Chondrocyte (in vitro differentiated cells): ENCODE measurements at places on chromosomes 6 and 20. TPM values are rescaled to one million over a fixed set of nuclear protein-coding genes. Genes with fewer than 3 reads are reported as not detected.

- no peaks in the 10 kb centered on the region for H3K27me3 ChIP-seq
- H3K4me1 ChIP-seq = peaks cover 17% of the 10 kb centered on the region
- no peak for DNase-seq
Observed at GRCh38 chr6:13457577-13457976, 29.8 kb downstream of the GFOD1 start.

TASP1 gene
- 8.9 to 12.1 TPM (median 9.0 TPM) in 3 replicates for total RNA-seq

DNA sequence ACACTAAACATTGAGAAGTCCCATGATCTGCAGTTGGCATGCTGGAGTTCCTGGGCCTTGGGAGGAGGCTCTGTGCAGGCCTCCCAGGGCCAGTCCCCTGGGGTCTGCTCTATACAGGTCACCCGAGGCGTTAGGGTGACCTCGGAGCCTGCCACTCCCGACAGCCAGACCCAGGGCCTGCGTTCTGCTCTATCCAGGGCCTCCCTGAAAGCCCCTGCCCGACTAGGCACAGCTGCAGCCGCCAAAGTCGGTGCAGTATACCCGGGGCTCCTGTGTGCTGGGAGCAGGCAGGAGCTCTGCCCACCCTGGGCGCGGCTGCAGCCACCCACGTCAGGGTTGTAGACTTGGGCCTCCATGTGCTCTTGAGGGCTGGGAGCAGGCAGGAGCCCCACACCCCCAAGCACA lies 6.3 kb upstream of the OR14J1 start:
- no peaks in the 10 kb centered on the region for H3K36me3 ChIP-seq
- no peak for DNase-seq
- H3K27ac ChIP-seq = no peak overlapping the region
- H3K27me3 ChIP-seq = no peaks in the 10 kb centered on the region
- no peak overlapping the region for H3K4me3 ChIP-seq

GRCh38 chr20:20363434-20363798 lies 4.5 kb upstream of the INSM1 start:
- H3K27ac ChIP-seq = no peak overlapping the region
- DNase-seq = no peak
- peaks cover 70% of the 10 kb centered on the region for H3K27me3 ChIP-seq
- H3K36me3 ChIP-seq = no peaks in the 10 kb centered on the region
- H3K4me3 ChIP-seq = no peak overlapping the region

DNA sequence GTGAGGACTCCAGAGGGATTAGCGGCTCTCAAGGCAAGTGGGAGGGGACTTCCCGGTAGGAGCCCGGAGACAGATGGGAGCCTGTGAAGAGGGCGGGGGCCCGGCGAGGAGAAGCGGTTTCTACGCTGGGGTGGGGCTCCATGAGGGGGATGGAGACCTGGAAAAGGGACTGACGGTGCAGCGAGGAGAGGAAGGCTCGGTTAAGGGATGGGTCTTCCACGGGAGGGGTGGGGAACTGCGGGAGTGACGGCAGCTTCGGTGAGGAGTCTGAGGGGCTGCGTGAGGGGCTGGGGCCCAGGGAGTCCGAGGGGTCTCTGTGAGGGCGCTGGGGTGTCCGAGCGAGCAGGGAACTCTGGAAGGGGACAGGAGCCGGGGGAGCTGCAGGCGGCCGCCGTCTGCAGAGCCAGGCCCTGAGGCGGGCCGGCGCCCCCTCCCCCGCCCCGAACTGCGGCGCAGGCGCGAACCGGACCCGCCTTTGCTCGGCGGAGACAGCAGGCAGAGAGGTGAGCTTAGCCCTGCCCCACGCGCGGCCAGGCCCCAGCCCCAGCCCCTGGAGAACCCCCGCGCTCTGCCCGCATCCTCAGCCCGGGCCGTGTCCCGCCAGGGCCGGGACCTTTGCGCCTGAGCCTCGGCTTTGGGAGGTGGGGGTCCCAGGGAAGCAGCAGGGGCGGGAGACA lies at the start of gene NRSN2:
TSS of gene NRSN2 (plus strand) at position 472 of the 677 bp plus-strand sequence. CDS start 2,533 bp downstream, outside the sequence.
- H3K4me1 ChIP-seq = peaks cover 14% of the 10 kb centered on the region
- H3K27ac ChIP-seq = peak within 1 kb of the TSS; percentile 95
- H3K36me3 ChIP-seq = peaks cover 9% of the 10 kb centered on the region
- DNase-seq = no peak

GRCh38 chr6:161889324-161889723 lies 615.5 kb upstream of the AGPAT4 start:
- no peak overlapping the region for H3K4me3 ChIP-seq
- no peaks in the 10 kb centered on the region for H3K36me3 ChIP-seq
- H3K27ac ChIP-seq = no peak overlapping the region
- H3K27me3 ChIP-seq = no peaks in the 10 kb centered on the region
- no peak for DNase-seq
- H3K4me1 ChIP-seq = peaks cover 16% of the 10 kb centered on the region

COX4I2 gene
- not detected in 3 replicates for total RNA-seq

NKX2-2 gene
- not detected in 3 replicates for total RNA-seq
